ENCODE measurements at places on chromosomes 1 and 21.
A peak's percentile ranks its signal among the peaks of the same experiment; 100 is the strongest.

GRCh38 chr1:86757272-86757984, 53.1 kb downstream of the SH3GLB1 start:
- peak; percentile 38 for DNase-seq

DNA sequence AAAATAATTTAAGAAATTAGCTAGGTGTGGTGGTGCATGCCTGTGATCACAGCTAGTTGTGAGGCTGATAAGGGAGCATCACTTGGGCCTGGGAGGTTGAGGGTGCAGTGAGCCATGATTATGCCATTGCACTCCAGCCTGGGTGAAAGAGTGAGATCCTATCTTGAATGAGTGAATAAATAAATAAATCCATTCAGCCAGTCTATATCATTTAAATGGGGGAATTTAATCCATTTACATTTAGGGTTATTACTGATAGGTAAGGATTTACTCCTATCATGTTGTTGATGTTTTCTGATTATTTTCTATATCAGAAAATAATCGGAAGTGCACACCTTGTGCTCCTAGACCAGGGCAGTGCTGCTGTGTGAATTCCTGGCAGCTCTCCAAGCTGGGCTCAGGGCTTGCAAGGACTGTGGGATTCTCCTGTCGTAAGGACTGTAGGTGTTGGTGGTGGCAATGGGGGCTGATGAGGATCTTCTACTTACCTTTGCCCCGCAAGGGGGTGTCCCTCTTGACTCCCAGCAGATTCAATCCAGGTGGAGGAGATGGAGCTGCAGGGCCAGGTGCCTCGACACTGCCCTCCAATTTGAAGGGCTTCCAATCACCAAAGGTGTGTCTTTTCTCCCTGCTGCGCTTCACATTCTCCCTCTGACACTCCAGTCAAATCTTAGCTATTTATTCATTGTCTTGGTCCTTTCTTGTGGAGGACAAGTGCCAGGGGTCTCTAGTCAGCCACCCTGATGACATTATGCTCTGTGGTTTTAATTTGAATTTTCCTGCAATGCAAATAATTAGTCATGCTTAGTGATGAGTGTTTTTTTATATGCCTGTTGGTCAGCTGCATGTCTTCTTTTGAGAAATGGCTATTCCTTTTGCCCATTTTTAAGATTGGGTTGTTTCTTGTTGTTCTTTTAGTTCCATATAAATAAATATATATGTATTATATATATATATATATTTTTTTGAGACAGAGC, 14.1 kb upstream of the TRAPPC10 start:
- no peak for DNase-seq

- DNase-seq, result no peak
Observed at GRCh38 chr1:208421486-208421885, 177.3 kb upstream of the PLXNA2 start.

DNA sequence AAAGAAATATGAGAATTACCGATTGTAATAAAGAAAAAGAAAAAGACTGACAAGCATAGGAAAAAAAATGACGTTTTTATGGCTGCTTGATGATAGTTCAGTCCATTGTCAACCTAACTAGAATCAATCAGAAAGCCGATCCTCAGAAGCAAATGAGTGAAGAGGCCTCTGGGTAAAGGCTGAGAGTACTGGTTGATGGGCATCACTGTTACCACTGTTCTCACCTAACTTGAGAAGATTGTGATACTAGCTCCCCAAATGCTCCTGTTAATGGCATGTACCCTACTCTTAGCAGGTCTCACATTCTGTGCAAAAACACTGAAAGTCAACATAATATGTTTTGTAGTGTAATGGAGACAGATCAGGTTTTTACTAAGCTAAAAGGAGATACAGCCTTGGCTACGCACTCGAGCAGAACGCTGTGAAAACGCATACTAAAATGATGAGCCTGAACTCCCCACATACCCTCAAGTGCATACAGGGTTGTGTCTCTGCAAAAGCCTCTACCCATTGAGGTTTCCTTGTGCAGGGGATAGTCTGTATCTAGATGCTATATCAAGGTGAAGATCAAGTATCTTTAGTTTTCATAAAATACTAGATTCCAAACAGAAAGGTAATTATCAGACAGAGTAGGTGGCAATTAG, 554.6 kb downstream of the SMYD3 start:
- DNase-seq, result no peak

DNA sequence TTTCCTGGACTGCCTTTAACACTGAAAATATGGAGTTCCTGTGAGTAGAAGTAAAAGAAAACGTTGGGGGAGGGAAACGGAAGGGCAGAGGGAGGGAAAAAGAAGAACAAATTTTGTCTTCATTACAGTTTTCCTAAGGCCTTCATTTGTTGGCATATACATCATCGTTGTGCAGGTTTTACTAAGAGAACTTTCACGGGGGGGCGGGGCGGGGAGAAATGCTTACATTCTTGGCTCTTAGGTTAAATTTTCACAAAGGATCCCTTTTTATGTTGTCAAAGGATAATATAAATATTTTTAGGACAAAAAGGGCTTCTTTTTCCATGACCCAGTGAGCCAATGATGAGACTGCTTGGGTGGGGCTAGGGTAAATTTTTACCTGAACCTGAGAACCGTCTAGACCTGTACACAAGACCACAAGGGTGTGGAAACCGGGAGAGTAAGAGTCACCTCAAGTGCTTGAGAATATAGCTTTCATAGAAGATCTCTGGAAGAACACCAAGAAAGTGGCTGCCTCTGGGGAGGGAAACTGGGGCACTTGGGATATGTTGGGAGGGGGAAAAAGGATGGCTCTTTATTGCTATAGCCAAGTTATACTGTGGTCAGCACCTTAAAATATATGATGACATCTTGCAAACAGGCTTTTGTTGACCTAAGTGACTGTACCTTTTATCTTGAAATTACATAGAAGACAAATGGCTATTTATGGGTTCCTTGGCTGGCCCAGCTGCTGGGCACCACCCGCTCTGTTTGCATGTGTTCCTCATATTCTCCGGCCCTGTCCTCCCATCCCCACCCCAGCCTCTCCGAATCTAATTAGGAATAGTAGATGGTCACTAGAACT, 2.0 kb upstream of the UTP25 start:
- no peak for DNase-seq
